ENCODE measurements at places on chromosomes 2 and 18.

GRCh38 chr2:219272995-219273394 lies 6.2 kb upstream of the DNAJB2 start:
- peak; percentile 60 for DNase-seq

DNA sequence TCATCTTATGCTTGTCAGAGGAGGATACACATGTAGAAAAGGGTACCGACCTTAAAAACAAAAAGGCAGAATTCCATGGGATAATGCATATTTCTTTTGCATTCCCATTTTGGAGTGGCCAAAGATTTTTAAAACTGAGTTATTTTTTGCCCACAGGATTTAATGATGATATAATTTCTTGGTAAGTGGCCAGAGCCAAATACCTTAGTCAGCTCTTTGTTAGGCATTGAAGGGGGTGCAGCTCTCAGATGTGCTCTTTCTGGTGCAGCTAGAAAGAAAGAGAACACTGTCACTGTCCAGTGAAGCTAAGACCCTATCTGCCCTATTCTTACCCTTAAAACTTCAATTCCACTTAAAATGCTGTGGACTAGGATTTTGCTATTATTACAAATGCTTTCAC lies 10.8 kb downstream of the COQ10B start:
- DNase-seq, result no peak

GRCh38 chr2:223760838-223761502 lies 76.4 kb downstream of the AP1S3 start:
- no peak for DNase-seq

- no peak for DNase-seq
These were observed 81.6 kb downstream of the CIB4 start for GRCh38 chr2:26559556-26559955.

DNA sequence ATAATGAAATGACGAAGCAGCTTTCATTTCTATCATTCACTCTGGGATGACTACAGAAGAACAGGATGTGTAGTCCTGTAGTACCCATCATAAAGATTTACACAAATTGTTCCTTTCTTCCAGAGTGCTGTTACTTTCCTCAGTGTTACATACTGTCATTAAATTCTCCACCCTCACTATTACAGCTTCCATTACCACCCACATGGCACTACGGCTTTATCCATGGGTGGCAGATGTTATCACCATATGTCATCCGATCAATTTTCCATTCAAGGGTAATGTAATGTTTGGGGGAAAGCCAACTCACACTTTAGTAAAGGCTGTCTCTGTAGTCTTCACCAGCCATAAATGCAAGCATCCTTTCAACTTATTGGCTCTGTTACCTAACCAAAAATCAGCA lies 7.1 kb upstream of the CSRNP3 start:
- DNase-seq, result peak; percentile 17

- no peak for DNase-seq
These were observed 277.7 kb downstream of the RND3 start for GRCh38 chr2:150209746-150210145.

GRCh38 chr2:238423561-238424312 lies 3.0 kb upstream of the ASB1 start:
- no peak for DNase-seq

DNA sequence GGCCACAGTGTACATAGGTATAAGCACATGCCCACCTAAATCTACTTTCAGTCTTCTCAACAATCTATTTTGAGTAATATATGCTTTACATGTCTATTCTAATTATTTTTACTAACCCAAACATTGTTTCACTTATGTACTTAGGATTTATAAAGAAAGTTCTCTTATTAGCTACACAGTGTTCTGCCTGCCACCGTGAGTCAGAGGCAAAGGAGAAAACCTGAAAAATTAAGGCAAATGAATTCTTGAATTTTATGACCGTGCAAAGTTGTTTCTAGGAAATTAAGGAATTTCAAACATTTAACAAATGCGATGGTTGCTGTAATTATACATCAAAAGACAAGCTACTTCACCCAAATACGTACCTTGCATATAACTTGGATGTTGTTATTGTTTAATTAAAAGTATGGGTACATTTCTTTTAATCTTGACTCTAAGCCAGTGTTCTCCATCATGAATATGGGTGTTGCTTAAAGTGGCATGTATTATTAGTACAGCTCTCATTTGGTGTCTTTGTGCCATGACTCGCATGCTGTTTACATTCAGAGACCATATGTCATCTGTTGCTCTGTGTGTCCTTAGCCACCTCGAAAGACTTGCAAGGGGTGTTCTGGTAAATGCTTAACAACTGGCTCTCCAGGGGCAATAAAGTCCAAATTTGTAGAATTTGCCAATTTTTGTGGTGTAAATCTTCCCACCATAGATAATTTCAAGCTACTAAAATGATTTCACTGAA lies 154.3 kb upstream of the FN1 start:
- DNase-seq, result no peak

- no peak for DNase-seq
These were observed 503.2 kb upstream of the FAM98A start for GRCh38 chr2:34102339-34102738.
